Spleen (tissue), 13 donors: ENCODE measurements at places on chromosomes 13 and 19. TPM values are rescaled to one million over a fixed set of nuclear protein-coding genes. Genes with fewer than 3 reads are reported as not detected.
A peak's percentile ranks its signal among the peaks of the same experiment; 100 is the strongest.

Gene KLK2
- polyA plus RNA-seq = 0.86 TPM

Gene ANGPTL8
- not detected for polyA plus RNA-seq

Gene SOX1
- not detected for polyA plus RNA-seq

Gene GJB2
- polyA plus RNA-seq = 0.23 TPM

GRCh38 chr19:49681830-49682229, 4.8 kb downstream of the PRMT1 start:
- peaks cover 66% of the 10 kb centered on the region for H3K36me3 ChIP-seq
- H3K4me3 ChIP-seq = no peak overlapping the region
- H3K27ac ChIP-seq = no peak overlapping the region
- H3K4me1 ChIP-seq = peaks cover 61% of the 10 kb centered on the region
- peak; percentile 77 for DNase-seq

- peak; percentile 70 for DNase-seq
- no peak overlapping the region for H3K4me3 ChIP-seq
- peaks cover 45% of the 10 kb centered on the region for H3K36me3 ChIP-seq
- H3K27me3 ChIP-seq = peaks cover 6% of the 10 kb centered on the region
- H3K27ac ChIP-seq = no peak overlapping the region
- peaks cover 92% of the 10 kb centered on the region for H3K4me1 ChIP-seq
These were observed 3.1 kb downstream of the C19orf25 start for GRCh38 chr19:1475751-1476437.

GRCh38 chr13:33340631-33341030, 55.1 kb upstream of the STARD13 start:
- DNase-seq = no peak
- no peak overlapping the region for H3K27ac ChIP-seq
- no peaks in the 10 kb centered on the region for H3K4me1 ChIP-seq
- no peaks in the 10 kb centered on the region for H3K27me3 ChIP-seq

- H3K36me3 ChIP-seq = no peaks in the 10 kb centered on the region
- no peak overlapping the region for H3K4me3 ChIP-seq
- no peak overlapping the region for H3K27ac ChIP-seq
- H3K27me3 ChIP-seq = no peaks in the 10 kb centered on the region
These were observed 2005.5 kb upstream of the PCDH20 start for GRCh38 chr13:63421123-63421522.

DNA sequence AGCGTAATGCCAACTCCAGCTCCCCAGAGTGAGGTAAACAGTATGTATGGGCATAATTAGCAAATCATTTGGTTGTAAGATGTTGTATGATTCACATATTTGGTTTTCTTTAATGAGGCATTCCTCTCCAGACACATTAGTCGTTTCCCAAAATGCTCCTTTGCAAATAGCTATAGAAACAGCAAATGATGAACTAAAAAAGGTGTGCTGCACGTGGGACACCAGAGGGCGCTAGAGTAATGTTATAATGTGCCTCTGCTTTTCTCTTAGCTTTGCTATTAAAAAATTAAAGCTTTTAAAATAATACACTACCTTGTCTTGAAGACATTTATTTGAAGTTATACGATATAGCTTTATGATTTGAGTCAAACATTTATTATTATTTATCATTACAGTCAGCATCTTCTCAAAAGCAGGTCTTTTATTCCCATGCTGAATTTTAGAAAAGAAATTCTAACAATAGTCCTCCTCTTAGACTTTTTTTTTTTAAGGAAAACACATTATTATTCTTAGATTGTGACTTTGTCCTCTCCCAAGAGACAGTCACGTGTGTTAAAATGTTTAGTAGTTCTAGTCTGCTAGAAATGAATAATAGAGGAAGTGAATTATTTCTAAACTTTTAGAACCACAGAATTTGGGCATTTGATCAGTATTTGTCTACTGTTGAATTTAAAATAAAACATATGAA, 121.6 kb upstream of the FRY start:
- no peaks in the 10 kb centered on the region for H3K27me3 ChIP-seq
- H3K36me3 ChIP-seq = no peaks in the 10 kb centered on the region
- no peak overlapping the region for H3K4me3 ChIP-seq
- H3K27ac ChIP-seq = no peak overlapping the region
- no peak for DNase-seq

- no peaks in the 10 kb centered on the region for H3K36me3 ChIP-seq
- no peak overlapping the region for H3K27ac ChIP-seq
- no peaks in the 10 kb centered on the region for H3K27me3 ChIP-seq
- no peak overlapping the region for H3K4me3 ChIP-seq
These were observed 132.7 kb upstream of the KL start for GRCh38 chr13:32883474-32883873.

GRCh38 chr19:16509141-16510061, 13.2 kb downstream of the C19orf44 start:
- DNase-seq = no peak
- H3K4me1 ChIP-seq = no peaks in the 10 kb centered on the region
- H3K36me3 ChIP-seq = peaks cover 67% of the 10 kb centered on the region

- DNase-seq = no peak
- H3K4me3 ChIP-seq = no peak overlapping the region
- H3K27ac ChIP-seq = no peak overlapping the region
- H3K36me3 ChIP-seq = no peaks in the 10 kb centered on the region
These were observed 6.3 kb downstream of the SMIM24 start for GRCh38 chr19:3474010-3474409.
